ENCODE measurements at places on chromosomes 2 and 18. TPM values are rescaled to one million over a fixed set of nuclear protein-coding genes. Genes with fewer than 3 reads are reported as not detected.

Gene FKBP1B
- 15.5 TPM for total RNA-seq

Gene AKAIN1
- not detected for total RNA-seq

Gene MEP1B
- 0.38 TPM for total RNA-seq

- peak; percentile 87 for DNase-seq
- no peak overlapping the region for H3K4me3 ChIP-seq
- no peaks in the 10 kb centered on the region for H3K36me3 ChIP-seq
- peaks cover 38% of the 10 kb centered on the region for H3K4me1 ChIP-seq
These were observed 29.5 kb downstream of the TNP1 start for GRCh38 chr2:216830346-216830745.

Gene UGT1A4
- total RNA-seq, result 3.8 TPM

All from thyroid gland (tissue), 4 donors.